SW 1271 (cell line): ENCODE measurements at places on chromosomes 6 and 20.
A peak's percentile ranks its signal among the peaks of the same experiment; 100 is the strongest.

DNA sequence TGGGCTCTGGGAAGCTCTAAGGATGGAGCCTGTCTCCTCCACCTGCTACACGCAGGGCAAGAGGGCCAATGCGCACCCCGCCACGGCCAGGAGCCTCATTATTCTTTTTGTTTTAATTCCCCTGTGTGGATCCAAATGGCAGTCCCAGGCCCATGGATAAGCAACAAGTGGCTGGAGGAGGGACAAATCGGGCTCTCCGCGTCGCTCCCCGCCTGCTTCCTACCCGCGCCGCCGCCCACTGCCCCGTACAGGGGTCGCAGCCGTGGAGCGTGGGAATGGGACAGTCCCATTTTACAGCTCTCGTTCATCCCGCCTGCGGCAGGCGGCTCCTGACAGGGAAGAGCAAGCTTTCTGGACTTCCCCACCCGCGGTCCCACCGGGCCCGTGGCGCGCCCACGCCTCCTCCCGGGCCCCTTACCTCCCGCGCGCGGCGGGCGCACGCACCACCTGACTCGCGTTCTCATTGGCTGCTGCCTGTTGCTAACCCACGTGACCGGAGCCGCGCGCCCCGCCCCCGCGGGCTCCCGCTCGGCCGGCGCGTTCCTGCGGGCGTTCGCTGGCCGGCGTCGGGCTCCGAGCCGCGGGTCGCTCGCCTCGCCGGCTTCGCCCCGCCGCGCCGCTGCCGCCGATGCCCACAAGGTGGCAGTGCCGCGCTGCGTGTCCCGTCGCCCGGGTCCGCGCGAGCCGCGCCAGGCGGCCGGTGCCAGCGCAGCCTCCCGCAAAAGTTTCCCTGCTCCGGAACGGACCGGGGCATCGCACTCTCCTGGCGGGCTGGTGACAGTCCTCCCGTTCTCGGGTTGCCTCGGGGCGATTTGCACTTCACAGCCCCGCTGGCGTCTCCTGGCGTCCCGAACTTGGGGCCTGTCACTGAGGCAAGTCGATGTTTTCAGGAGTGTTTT lies 93.3 kb downstream of the CD83 start:
- peak; percentile 80 for DNase-seq

DNA sequence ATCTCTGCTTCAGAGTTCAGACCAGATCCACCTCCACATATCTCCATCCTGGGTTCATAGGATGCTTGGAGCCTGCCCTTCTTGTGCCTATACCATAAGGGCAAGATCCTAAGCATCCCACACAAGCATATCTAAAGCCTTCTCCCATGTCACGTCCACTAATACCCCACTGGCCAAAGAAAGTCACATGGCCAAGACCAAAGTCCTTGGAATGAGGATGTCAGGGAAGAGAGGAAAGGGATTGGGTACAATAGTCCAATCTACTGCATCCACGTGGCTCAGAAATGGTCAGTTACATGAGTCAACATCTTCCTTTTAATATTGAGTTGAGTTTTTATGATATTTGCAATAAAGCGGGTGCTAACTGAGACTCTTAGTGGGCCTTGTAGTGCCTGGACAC lies 515.9 kb upstream of the SULF2 start:
- DNase-seq = no peak

DNA sequence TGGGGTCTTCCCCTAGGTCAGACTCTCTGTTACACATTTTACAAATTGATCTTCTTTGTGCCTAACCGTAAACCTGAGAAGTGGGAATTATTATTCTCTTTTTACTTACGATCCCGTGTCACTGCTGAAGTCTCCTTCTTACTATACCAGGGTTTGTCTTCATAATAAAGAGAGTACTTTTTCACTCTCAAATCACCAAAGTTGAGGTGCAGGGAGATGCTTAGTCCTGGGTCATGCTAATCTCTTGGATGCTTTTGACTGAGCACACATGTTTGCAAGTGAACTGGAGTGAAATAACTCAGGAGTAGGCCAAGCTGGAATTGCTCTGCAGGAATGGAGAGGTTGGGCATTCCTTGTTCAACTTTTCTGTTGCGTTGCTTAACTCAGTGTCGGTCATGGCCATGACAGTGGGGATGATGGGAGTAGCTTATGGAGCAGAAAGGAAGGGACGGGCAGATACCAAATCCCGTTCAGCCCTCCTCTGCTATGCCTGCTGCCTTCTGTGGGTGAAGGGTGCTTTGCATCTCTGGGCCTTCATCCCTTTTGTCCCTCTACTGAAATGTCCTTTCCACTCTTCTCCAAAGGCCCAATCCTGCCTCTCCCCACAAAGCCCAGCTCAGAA lies 15.2 kb upstream of the TAGAP start:
- DNase-seq = no peak

DNA sequence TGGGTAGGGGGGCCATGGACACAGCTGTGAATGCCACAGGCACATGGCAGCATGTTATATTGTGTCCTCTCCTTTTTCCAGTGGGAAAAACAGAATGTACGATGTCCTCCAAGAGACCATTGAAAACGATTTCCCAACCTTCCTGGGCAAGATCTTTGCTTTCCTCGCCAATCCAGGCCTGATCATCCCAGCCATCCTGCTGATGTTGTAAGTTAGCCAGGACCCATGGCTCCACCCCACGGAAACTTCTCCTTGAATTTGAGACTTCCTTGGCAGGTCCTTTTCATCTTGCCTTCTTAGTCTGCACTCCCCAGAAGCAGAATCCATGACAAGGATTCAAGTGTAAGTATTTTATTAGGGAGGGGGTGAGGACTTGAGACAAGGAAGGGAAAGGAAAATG lies 28.2 kb upstream of the NOP56 start:
- DNase-seq = no peak

DNA sequence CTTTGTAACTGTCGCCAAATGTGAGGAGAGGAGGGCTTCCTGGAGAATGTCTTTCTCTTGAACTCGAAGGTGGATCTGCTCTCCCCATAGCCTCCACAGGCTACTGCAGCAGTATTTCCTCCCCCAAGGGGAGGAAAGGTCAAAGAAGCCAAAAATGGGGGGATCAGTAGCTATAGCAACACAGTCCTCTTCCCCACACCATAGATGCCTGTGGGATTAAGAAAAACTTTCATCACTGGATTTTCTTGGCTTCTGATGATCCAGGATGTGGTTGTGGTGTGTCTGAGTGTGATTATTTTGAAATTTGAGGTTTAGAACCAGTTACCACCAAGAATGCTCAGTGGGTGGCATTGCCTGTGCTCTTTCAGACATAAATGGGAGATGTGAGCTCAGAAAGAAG lies 140.1 kb upstream of the SPACA1 start:
- DNase-seq = no peak

DNA sequence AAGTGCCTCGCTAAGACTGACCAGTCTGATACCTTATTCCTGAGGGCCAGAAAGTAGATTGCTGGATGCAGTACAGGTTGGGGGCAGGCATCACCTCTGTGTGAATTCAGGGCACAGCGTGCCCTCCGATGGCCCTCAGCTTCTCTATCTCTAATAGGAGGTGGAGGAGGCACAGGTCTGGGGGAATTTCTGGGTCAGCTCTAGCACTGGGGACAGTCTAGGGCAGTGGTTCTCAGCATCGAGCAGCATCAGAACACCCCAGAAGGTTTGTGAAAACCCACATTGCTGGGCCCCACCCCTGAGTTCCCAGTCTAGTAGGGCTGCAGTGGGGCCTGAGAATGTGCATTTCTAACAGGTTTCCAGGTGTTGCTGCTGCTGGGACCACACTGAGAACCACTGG lies 166.7 kb downstream of the CDC5L start:
- no peak for DNase-seq

GRCh38 chr6:12163149-12163548 lies 127.0 kb upstream of the EDN1 start:
- no peak for DNase-seq

DNA sequence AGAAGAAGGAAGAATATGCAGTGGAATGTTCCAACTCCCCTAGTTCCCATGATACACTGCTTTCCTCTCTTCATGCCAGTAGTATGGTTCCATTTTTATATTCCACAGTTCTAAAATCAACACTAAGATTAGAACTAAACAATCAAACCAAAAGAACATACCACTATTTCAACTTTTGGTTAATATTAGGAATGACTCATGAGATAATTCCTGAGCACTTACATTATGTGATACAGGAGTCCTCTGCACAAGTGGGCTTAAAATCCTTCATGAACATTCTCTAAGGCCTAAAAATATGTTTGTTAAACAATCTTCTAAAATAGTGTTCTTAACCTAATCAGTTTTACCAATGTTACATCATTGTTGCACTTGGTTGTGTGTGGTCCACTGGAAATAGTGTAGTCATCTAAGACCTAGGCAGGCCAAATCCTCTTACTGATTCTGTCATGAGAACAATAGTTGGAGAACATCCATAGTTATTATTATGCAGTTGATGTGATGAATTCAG lies 30.3 kb upstream of the RCAN2 start:
- DNase-seq = no peak

DNA sequence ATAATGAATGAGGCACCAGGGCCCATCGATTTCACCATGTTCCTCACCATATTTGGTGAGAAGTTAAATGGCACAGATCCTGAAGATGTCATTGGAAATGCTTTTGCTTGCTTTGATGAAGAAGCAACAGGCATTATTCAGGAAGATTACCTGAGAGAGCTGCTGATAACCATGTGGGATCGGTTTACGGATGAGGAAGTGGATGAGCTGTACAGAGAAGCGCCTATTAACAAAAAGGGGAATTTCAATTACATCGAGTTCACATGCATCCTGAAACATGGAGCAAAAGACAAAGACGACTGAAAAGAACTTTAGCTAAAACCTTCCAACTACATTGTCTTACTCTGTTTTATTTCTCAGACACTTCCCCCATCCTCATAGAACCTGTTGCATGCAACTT lies 21.6 kb upstream of the ZBTB22 start:
- DNase-seq = no peak

- DNase-seq = no peak
Observed at GRCh38 chr6:17820055-17820454, 113.3 kb upstream of the NUP153 start.

GRCh38 chr20:23326774-23327173 lies 23.8 kb upstream of the NXT1 start:
- no peak for DNase-seq

DNA sequence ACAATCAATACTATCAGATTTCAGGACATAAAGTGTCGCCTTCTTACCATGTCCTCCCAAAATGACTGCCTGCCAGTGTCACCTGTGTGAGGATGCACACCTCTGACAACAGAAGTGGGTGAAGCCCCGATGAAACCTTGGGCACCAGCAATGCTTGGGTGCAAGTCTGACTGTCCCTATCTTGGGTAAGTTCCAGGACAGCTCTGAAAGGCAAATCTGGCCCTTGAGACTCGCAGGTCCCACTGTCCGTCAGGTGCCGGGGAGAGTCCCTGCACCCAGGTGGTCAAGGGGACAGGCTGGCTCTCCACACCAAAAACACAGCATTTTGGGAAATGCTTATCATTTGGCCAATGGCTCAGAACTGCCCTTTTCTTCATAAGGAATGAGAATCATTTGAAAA lies 43.3 kb downstream of the EZR start:
- DNase-seq = no peak

GRCh38 chr20:24479595-24479994 lies 10.2 kb downstream of the SYNDIG1 start:
- DNase-seq = no peak

DNA sequence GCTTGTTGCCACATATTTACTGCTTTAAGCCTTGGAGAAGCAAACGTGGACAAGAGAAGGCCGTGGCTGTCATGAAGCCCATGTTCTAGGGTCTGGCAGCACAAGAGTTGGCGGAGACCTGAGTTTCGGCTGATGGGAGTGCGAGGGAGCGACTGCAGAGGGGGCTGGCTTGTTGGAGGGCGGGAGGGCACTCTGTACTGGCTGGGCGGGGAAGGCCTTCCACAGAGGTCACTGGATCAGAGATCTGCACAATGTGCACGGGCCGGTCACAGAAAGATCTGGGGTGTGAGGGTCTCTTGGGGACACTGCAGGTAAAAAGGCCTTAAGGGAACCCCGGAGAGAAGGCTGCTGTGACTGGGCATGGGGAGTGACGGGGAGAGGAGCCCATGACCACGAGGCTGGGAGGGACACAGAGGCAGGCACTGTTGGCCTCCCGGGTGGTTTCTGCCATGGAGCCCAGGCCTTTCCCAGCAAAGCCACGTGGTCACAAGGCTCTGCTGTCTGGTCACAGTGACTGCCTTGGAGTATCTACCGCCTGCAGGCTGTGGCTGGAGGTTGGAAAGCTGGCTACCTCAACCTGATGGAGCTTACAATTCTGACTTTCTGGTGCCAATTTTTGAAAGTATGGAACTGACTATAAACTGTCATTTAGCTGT lies 23.8 kb downstream of the FOXC1 start:
- DNase-seq = no peak

GRCh38 chr6:90187437-90188121 lies 109.1 kb downstream of the BACH2 start:
- no peak for DNase-seq

DNA sequence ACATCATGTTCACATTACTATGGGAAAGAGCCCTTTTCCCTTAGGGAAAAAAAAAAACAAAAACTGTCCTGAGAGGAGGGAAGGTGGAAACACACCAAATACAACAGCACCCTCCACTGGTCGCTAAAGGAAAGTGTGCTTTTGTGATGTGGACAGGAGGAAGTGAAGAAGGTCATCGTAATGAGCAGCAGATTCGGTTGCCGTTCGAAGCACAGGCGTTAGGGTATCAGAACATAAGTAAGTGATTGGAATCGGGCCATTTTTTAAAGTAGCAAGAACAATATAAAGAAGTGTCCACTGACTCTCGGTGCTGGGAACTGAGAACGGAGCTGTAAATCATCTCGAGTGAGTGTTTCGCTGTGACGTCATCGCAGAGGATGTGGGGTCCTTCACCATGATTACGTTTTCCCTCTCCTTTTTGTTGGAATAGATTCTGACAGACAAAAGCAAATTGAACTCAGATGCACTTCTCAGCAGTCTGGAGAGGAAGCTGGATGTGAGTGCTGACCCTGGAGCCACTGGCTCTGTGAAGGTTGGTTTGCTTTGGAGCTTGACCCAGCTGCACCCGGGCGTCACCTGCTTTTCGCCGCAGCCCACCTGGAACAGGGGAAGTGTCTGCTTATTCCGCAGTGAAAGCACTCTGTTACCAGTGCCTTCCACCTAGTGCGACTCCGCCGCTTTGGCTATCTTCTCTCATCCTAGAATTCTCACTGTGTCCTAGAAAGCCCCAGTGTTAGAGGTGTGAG lies 203.6 kb upstream of the GMDS start:
- DNase-seq = peak; percentile 40

GRCh38 chr6:42901538-42901957 lies 14.3 kb upstream of the PTCRA start:
- DNase-seq = peak; percentile 55
